ENCODE measurements at places on chromosomes 11 and 22.

GRCh38 chr11:72443016-72443415 is 8.7 kb upstream of the CLPB start:
- no peaks in the 10 kb centered on the region for H3K4me1 ChIP-seq
- H3K27me3 ChIP-seq, result peaks cover 3% of the 10 kb centered on the region
- no peak overlapping the region for H3K4me3 ChIP-seq
- ATAC-seq, result no peak
- H3K27ac ChIP-seq, result no peak overlapping the region

DNA sequence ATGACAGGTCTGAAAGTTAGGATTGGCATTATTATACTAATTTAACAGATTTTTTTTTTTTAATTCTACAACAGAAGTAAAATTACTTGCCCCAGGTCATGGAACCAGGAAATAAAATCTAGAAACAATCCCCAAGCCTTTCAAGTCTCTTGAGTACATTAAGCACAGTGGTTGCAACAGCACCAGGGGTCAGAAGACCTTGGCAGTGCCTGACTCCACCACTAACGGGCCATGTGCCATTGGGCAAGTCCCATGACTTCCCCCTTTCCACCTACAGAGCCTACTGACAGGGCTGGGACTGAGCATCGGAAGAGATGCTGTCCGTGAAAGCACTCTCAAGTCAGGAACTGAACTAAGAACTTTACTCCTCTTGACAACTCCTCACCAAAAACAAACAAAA is 98.6 kb upstream of the AKIP1 start:
- peaks cover 6% of the 10 kb centered on the region for H3K4me1 ChIP-seq
- no peak overlapping the region for H3K27ac ChIP-seq
- no peak for ATAC-seq

GRCh38 chr11:78325274-78325781 is 92.3 kb downstream of the GAB2 start:
- peak overlapping the region; percentile 74 for H3K27ac ChIP-seq
- no peaks in the 10 kb centered on the region for H3K36me3 ChIP-seq
- ATAC-seq, result peak; percentile 91
- peak overlapping the region; percentile 57 for H3K4me3 ChIP-seq
- H3K4me1 ChIP-seq, result peaks cover 19% of the 10 kb centered on the region
- no peaks in the 10 kb centered on the region for H3K27me3 ChIP-seq

GRCh38 chr11:113082341-113082955 is 121.2 kb downstream of the NCAM1 start:
- H3K4me1 ChIP-seq, result no peaks in the 10 kb centered on the region
- peaks cover 5% of the 10 kb centered on the region for H3K27me3 ChIP-seq
- no peak overlapping the region for H3K4me3 ChIP-seq
- no peak overlapping the region for H3K27ac ChIP-seq
- no peak for ATAC-seq

GRCh38 chr11:86138958-86139357 is 70.1 kb upstream of the PICALM start:
- H3K36me3 ChIP-seq, result no peaks in the 10 kb centered on the region
- H3K4me1 ChIP-seq, result peaks cover 30% of the 10 kb centered on the region
- no peaks in the 10 kb centered on the region for H3K27me3 ChIP-seq
- ATAC-seq, result peak; percentile 84
- peak overlapping the region; percentile 76 for H3K27ac ChIP-seq

DNA sequence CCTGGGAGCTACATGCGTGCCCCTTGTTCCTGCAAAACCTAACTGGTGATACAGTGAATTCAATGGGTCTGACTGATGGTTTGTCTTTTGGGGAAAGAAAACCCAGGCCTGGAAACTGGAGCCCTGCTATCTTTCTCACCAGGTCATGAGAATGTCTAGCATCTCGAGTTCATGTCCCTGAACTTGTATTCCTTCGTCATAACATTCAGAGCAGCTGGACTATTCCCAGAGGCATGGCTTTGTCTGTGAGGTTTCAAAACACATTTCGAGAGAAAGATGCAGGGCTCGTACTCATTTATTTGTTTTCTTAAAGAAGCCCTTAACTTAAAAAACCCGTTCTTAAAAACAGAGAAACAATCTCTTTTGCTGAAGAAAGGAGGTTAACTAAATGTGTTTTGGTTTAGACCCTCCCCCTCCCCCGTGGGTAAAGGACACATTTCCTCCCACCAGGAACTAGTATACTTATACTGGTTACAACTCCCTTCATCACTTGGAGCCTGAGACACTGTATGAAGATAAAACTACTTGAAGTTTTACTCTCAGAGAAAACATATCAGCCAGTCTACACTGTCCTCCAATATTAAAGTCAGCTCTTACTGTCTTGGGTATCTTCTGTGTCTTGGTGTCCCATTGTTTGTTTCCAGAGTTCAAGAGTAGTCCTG is 43.2 kb downstream of the ME3 start:
- no peaks in the 10 kb centered on the region for H3K27me3 ChIP-seq
- no peak overlapping the region for H3K27ac ChIP-seq
- H3K36me3 ChIP-seq, result no peaks in the 10 kb centered on the region
- ATAC-seq, result no peak

- H3K4me3 ChIP-seq, result peak overlapping the region; percentile 68
- H3K36me3 ChIP-seq, result no peaks in the 10 kb centered on the region
- H3K27ac ChIP-seq, result no peak overlapping the region
- peaks cover 32% of the 10 kb centered on the region for H3K27me3 ChIP-seq
- ATAC-seq, result peak; percentile 90
- H3K4me1 ChIP-seq, result no peaks in the 10 kb centered on the region
These were observed 237.4 kb downstream of the TTC28 start for GRCh38 chr22:28442264-28442710.

- H3K27ac ChIP-seq, result no peak overlapping the region
- H3K4me3 ChIP-seq, result no peak overlapping the region
- no peaks in the 10 kb centered on the region for H3K36me3 ChIP-seq
- H3K4me1 ChIP-seq, result no peaks in the 10 kb centered on the region
These were observed 320.5 kb upstream of the ANO3 start for GRCh38 chr11:26011474-26011873.

DNA sequence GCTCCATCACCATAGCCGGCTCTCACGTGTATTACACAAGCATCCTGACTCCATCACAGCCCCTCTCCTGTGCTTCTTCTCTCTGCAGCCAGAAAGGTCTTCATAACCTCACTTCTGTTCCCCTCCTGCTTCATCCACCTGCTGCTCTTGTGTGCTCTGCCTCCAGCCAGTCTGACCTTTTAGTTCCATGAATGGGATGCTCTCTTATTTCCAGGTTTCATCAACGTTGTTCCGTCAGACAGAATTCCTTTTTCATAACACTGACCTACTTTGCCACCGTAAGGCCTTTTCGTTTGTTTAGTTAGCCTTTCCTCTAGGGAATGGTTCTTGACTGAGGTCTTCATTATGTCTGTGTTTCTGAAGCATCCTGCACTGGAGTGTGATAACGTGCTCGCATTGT is 18.8 kb downstream of the GRAMD1B start:
- H3K4me3 ChIP-seq, result no peak overlapping the region
- ATAC-seq, result no peak
- H3K27me3 ChIP-seq, result no peaks in the 10 kb centered on the region
- H3K27ac ChIP-seq, result peak overlapping the region; percentile 4
- H3K4me1 ChIP-seq, result peaks cover 40% of the 10 kb centered on the region

- peaks cover 16% of the 10 kb centered on the region for H3K4me1 ChIP-seq
- H3K36me3 ChIP-seq, result no peaks in the 10 kb centered on the region
- ATAC-seq, result peak; percentile 87
- H3K27ac ChIP-seq, result peak overlapping the region; percentile 89
- H3K27me3 ChIP-seq, result no peaks in the 10 kb centered on the region
- peak overlapping the region; percentile 56 for H3K4me3 ChIP-seq
These were observed 17.6 kb downstream of the GDPD5 start for GRCh38 chr11:75508051-75508561.

- H3K27me3 ChIP-seq, result no peaks in the 10 kb centered on the region
- H3K4me3 ChIP-seq, result peak overlapping the region; percentile 97
- H3K27ac ChIP-seq, result peak overlapping the region; percentile 79
- H3K4me1 ChIP-seq, result peaks cover 38% of the 10 kb centered on the region
These were observed 3.8 kb downstream of the ALKBH8 start for GRCh38 chr11:107561688-107562087.

GRCh38 chr11:34567733-34568132 is 53.2 kb upstream of the EHF start:
- no peak overlapping the region for H3K27ac ChIP-seq
- no peaks in the 10 kb centered on the region for H3K36me3 ChIP-seq
- H3K4me3 ChIP-seq, result no peak overlapping the region
- H3K4me1 ChIP-seq, result peaks cover 9% of the 10 kb centered on the region
- H3K27me3 ChIP-seq, result peaks cover 36% of the 10 kb centered on the region

DNA sequence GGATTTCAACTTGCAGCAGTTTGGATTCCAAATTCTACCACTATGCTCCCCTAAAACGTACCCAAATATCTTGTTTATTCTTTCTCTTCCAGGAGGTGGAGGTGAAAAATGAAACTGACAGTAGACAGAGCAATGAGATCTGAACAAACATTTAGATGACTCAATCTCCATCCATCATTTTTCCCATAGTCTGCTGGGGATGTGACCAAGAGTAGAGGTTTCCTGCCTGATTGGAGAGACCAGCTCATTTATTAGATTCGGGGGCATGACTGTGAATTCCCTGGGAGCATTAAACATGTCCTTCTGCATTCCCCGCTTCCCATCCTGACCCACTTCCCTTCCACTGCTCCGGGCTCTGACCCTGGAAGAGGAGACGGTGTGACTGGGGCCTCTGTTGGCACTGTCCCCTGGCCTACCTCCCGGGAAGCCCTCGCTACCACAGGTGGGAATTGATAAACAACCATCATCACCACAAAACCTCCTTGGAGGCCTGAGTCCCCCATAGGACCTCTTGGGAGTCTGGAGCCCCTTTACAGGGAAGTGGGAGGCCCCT is 20.3 kb downstream of the DKK3 start:
- H3K27ac ChIP-seq, result no peak overlapping the region
- peak; percentile 18 for ATAC-seq
- H3K36me3 ChIP-seq, result no peaks in the 10 kb centered on the region
- H3K4me1 ChIP-seq, result no peaks in the 10 kb centered on the region
- H3K4me3 ChIP-seq, result no peak overlapping the region
- H3K27me3 ChIP-seq, result peaks cover 7% of the 10 kb centered on the region

DNA sequence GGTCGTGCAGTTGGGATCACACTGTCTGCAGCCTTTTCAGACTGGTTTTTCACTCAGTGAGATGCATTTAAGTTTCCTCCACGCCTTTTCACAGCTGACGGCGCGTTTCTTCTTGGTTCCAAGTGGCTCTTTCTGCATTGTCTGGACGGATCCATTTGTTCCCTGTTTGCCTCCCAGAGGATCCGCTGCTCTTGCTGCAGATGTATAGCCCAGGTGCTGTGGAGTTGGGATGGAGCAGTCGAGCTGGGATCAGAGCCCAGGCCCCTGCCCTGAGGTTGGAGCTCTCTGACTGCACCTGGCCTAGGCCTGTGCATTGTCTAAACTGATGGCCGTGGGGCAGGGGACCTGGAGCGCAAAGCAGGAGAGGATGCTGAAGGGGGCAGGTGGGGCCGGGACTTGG is 51.6 kb downstream of the PARVB start:
- no peak for ATAC-seq
- no peaks in the 10 kb centered on the region for H3K4me1 ChIP-seq
- no peak overlapping the region for H3K27ac ChIP-seq
- H3K27me3 ChIP-seq, result no peaks in the 10 kb centered on the region

- no peaks in the 10 kb centered on the region for H3K36me3 ChIP-seq
- no peak for ATAC-seq
- H3K27me3 ChIP-seq, result peaks cover 6% of the 10 kb centered on the region
- H3K4me3 ChIP-seq, result no peak overlapping the region
These were observed 88.5 kb downstream of the WNT7B start for GRCh38 chr22:45888221-45889092.

- H3K4me1 ChIP-seq, result no peaks in the 10 kb centered on the region
- H3K4me3 ChIP-seq, result no peak overlapping the region
- peaks cover 46% of the 10 kb centered on the region for H3K27me3 ChIP-seq
- ATAC-seq, result no peak
- H3K36me3 ChIP-seq, result no peaks in the 10 kb centered on the region
These were observed 843 bp downstream of the OPCML start for GRCh38 chr11:133531458-133531857.

DNA sequence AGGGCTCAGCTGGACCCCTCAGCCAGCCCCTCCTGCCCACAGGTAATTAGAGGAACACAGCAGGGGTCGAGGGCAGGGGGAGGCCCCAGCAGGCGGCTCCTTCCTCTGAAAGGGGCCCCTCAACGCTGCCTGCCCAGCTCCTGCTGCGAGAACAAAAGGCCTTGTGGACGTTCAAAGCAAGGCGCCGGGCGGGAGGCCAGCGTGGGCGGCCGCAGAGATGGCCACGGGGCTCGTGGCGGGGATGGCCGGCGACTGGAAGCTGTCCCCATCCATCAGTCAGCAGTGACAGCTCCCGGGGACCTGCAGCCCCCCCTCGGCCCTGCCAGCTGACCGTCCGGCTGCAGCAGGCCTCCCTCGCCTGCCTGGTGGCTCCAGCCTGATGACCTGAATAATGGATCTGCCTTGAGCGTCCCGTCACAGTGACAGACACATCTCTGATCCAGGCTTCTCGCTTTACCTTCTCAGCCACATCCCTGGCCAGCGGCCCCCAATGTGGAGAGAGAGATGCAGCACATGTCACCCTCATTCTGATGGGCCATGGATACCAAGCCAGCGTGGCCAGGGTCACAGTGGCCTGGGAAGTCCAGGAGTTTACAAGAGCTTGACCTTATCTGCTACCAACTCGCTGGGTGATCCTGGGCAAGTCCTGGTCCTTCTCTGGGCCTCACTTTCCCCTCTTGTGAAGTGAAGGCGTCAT is 159.3 kb downstream of the MN1 start:
- no peaks in the 10 kb centered on the region for H3K4me1 ChIP-seq
- no peak overlapping the region for H3K27ac ChIP-seq
- no peak overlapping the region for H3K4me3 ChIP-seq
- no peaks in the 10 kb centered on the region for H3K27me3 ChIP-seq

- H3K4me3 ChIP-seq, result peak overlapping the region; percentile 99
- H3K36me3 ChIP-seq, result peaks cover 80% of the 10 kb centered on the region
- H3K27me3 ChIP-seq, result no peaks in the 10 kb centered on the region
- ATAC-seq, result no peak
- H3K4me1 ChIP-seq, result peaks cover 27% of the 10 kb centered on the region
These were observed 3.2 kb upstream of the NEAT1 start for GRCh38 chr11:65419460-65419771.

GRCh38 chr22:22786301-22787115 is 101.1 kb upstream of the IGLL5 start:
- H3K4me1 ChIP-seq, result peaks cover 14% of the 10 kb centered on the region
- H3K27me3 ChIP-seq, result peaks cover 3% of the 10 kb centered on the region
- no peaks in the 10 kb centered on the region for H3K36me3 ChIP-seq
- H3K27ac ChIP-seq, result no peak overlapping the region

All from activated T-helper 17 cell treated with anti-CD3 and anti-CD28 coated beads, Interleukin-2, amount 50 U/mL, for 72 hours (primary cell).